ENCODE measurements at places on chromosomes 6 and 20.

GRCh38 chr6:38805127-38805655 is 90.1 kb downstream of the DNAH8 start:
- no peak for DNase-seq

DNA sequence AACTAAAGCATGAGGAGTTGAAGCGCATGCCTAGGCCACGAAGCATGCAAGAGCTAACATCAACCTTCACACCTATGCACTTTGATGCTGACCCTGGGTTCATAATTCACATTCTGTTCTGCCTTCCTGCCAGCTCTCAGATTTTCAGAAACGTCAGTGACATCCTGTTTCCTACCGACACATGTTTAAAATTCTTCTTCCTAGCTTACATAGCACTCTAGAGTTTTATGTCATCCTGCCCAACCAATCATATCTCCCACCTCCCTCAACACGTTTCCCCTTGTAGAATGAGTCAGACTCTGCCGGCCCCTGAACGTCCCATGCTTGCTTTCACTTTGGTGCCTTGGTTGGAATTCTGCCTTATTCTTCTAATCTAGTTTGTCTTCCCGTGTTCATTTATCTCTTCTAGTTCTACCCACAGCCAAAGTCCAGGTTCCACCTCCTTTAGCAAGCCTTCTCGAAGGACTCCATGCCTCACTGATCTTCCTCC is 97.2 kb upstream of the MAP7 start:
- DNase-seq, result peak; percentile 49

DNA sequence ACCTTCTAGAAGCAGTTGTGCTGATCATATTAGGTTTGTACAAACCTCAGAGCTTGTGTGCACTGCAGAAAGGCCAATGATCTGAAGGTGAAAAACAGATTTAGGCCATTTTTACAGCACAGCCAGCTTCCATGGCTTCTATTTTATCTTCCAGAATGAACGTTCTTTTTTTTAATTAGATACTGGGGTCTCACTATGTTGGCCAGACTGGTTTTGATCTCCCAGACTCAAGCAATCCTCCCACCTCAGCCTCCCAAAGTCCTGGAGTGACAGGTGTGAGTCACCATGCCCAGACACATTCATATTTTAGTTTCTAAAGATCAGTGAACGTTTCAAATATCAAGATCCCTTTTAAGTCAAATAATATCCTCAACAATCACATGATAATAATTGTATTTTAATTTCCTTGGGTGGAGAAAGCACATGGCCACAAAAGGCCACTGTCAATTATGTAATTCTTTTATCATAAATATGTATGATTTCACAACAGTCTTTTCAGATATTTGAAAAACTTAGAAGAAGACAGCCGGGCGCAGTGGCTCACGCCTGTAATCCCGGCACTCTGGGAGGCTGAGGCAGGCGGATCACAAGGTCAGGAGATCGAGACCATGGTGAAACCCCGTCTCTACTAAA is 326.7 kb upstream of the JARID2 start:
- no peak for DNase-seq

- no peak for DNase-seq
Measured at GRCh38 chr6:163170294-163170883, 244.1 kb upstream of the QKI start.

DNA sequence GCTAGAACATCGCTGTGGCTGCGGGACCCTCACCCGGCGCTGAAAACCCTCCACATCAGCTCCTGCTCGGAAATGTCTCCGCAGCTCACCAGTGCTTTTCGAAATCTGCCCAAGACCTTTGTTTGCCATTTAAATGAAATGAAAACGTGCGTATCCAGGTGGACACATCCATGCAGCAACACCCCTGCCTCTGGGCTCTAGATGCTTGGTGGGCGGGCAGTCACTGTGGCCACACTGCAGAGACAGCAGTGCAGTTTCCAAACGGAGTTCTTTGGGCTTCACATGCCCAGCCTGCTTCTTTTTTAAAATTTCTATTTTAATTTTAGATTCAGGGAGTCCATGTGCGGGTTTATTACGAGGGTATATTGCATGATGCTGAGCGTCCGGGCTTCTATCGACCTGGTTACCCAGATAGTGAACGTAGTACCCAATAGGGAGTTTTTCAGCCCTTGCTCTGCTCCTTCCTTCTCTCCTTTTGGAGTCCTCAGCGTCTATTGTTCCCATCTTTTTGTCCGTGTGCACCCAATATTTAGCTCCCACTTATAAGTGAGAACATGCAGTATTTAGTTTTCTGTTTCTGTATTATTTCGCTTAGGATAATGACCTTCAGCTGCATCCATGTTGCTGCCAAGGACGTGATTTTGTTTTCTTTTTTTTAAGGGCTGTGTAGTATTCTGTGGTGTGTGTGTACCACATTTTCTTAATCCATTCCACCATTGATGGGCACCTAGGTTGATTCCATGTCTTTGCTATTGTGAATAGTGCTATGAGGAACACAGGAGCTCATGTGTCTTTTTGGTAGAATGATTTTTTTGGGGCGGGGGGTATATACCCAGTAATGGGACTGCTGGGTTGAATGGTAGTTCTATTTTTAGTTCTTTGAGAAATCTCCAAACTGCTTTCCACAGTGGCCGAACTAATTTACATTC is 4.8 kb upstream of the TUBB2B start:
- no peak for DNase-seq

DNA sequence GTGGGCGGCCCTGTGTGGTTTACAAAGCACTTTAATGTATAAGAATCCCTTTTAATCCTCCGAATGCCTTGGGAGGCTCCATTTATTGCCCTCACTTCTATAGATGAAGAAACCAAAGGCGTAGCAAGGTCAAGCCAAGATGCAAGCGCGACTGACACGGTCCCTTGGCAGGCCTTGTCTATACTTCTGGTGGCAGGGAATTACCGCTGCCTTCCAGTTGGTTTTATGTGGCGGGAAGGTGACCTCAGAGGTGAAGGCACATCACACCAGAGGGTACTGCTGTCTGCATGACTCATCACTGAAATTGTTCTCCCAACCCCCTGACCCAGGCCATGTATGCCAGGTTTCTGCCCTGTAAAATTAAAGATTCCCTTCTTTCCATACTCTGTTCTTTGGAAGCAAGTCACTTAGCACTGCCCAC is 36.1 kb upstream of the NAA20 start:
- DNase-seq, result no peak

DNA sequence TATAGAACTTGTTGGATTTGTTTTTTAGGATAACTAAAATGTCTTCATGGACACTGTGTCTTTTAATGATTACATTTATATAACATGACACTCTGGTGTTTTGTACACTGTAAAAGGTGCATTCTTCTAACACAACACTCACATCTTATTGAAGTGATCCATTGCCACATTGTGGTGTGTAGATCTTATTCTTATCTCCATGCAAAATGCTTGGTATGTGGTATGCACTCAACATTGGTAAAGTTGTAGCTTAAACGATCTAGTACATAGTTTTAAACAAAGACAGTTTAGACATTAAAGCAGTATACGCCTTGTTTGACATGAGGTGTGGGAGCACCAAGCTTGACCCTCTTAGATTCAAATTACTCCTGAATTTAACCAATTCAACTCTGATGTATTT is 84.7 kb downstream of the SASH1 start:
- DNase-seq, result no peak

- no peak for DNase-seq
Measured at GRCh38 chr20:32064667-32065066, 12.6 kb downstream of the HCK start.

DNA sequence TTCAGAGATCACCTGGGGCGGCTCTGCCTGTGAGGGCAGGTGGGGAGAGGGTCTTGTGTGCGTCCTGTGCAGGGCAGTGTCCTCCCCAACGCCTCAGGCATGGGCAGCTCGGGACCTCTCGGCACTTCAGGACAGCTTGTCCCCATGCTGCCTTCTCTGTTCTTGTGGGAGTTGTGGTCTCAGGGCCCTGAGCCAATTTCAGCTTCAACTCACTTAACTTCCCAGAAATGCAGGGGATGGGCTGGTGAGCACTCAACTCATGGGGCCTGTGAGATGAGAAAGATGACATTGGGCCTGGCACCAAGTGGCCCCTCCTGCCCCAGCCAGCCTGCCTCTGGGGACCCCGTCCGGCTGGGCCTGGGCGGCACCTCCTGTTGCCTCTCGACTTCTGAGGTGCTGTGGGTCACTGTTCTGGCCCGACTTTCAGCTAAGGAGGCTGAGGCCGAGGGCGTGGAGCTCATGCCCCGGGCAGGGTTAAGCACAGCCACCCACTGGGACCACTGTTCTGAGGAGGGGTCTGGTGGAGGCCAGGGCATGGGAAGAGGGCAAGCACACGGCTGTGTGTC is 6.7 kb downstream of the RGS19 start:
- no peak for DNase-seq

GRCh38 chr20:9258901-9259300 is 190.0 kb downstream of the PLCB4 start:
- no peak for DNase-seq

DNA sequence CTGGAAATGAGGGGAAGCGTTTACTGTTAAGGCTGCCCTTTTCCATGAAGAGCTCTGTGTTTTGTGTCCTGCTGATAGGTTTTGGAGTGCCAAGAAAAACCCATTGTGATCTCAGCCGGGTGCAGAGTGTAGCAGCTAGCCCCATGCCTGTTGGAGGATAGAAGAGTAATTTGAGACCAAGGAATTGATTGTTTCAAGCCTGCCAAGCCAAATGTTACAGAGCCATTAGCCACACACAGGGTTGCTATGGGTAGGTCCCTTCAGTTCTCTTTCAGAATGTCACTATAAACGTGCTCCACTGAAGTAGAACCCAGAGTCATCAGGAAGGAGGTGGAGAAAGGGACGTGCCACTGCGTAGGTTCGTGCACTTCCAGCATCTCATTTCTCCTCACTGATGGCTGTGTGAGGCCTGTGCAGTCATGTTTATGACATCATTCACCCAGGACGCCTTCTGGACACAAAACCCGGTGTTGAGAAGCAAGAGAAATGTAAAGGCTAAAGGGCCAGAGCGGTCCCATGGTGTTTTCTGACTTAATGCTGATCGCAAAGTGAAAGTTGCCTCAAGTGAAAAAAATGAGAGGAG is 6.6 kb downstream of the GMPR start:
- DNase-seq, result no peak

- no peak for DNase-seq
Measured at GRCh38 chr6:13395272-13396237, 67.2 kb upstream of the TBC1D7 start.

GRCh38 chr20:50320901-50321796 is 130.5 kb downstream of the CEBPB start:
- no peak for DNase-seq

- no peak for DNase-seq
Measured at GRCh38 chr6:136076496-136076895, 173.6 kb downstream of the MTFR2 start.

DNA sequence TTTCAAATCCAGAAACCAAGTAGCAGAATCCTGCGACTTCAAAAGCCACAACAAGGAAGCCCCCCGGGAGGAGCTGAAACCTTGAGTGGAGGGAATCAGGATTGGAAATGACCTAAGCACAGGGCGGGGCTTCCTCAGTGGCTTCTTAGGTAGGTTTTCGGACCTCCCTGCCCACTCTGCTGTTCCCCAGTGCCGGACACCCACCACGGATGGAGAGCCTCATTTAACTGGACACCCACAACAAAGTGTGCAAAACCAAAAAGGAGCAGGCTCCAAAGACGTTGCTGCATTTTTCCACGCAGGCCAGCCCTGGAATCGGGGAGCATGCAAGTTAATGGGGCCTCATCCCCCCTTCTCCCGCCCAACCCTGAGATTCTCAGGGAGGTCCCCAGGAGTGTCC is 144.4 kb downstream of the NFATC2 start:
- no peak for DNase-seq

DNA sequence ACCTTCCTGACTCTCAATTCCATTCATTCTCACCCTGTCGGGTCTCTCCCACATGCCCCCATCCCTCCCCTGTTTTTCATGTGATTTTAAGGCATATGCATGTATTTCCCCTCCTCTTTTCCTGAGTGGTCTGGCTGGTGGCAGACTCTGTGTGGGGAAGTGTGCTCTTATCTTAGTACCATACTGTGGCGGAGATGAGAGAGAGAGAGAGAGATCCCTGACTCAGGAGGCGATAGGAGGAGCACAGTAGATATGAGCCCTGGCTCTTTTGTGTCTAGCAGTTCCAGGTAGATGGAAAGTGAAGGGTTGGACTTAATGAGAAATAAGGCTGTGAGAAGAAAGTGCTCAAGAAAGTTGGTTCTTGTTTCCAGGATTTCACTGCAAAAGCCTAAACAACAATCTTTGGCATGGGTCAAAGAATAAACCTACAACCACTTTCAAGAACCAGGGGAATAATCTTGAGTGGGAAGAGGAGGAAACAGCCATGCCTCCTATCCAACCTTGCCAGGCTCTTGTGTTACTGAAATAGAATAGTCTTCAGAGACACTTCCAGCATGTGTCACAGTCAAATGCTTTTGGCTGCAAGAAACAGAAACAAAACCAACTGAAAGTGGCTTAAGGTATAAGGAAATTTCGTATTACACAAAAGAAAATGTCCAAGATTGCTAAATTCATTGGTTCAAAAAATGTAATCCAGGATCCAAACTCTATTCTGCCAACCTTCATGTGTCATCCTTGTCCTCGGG is 123.8 kb upstream of the MYLIP start:
- DNase-seq, result no peak

GRCh38 chr6:132790450-132790849 is 8.0 kb downstream of the SLC18B1 start:
- no peak for DNase-seq

DNA sequence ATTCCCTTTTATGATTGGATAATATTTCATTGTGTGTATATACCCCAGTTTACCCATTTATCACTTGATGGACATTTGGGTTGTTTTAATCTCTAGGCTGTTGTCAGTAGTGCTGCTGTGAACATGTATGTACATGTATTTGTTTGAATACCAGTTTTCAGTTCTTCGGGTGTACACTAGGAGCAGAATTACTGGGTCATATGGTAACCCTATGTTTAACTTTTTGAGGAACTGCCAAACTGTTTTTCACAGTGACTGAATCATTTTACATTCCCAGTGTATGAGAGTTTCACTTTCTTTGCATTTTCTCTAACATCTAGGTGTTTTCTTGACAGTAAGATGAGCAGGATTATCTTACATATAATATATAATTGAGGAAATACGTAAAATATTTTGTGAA is 44.7 kb upstream of the ADIG start:
- DNase-seq, result no peak

GRCh38 chr6:76701610-76702009 is 629.1 kb upstream of the IMPG1 start:
- DNase-seq, result no peak

GRCh38 chr20:46093531-46093930 is 3.8 kb upstream of the NCOA5 start:
- no peak for DNase-seq

DNA sequence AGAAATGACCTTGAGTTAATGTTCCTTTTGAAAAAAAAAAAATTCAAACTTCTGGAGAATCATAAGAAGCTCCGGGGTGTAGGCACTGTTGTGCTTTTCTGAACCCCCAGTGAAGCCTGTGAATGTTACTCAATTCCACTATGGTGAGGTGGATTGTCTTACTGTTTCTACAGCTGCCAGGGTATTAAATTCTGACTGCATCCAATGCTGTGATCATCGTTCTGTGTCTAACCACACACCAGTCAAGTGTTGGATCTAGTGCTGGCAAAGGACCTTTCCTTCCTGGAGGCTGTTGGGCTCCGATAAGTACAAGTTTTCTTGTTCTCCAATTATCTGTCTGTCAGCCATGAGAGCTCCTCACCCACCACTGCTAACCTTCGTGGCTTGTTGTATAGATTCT is 162.0 kb upstream of the EPHA7 start:
- DNase-seq, result no peak
